ENCODE measurements at places on chromosomes 16 and 17.

- DNase-seq, result no peak
These were observed 2.3 kb downstream of the MAP3K3 start for GRCh38 chr17:63624531-63624880.

GRCh38 chr16:75251280-75252048 is at the start of gene BCAR1:
BCAR1 (minus strand) TSS chr16:75251624; CDS start chr16:75251482, 142 bp downstream.
- DNase-seq, result no peak

GRCh38 chr17:40751065-40751464 is 4.1 kb downstream of the KRT25 start:
- DNase-seq, result no peak

GRCh38 chr17:68759343-68760140 is 158.4 kb upstream of the FAM20A start:
- DNase-seq, result no peak

GRCh38 chr17:17032131-17032692 is 10.0 kb upstream of the MPRIP start:
- DNase-seq, result no peak

DNA sequence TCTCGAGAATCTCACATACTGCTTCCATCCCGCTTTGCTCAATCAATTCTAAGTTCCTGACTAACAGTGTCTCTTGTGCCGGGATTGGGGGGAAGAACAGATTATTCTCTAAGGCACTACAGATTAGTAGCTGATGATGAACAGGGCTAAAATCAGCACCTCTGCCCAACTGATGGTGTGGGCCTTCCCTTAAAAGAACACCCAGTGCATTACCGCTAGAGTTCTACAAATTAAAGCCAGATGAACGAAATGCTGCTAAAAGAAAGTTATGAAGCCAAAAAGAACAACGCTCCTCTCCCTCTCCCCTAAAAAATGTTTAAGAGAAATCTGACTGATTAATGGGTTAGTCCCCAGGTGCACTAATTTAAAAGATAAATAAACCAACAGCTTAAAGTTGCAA is 4.4 kb downstream of the CDC27 start:
- DNase-seq, result no peak

GRCh38 chr16:73199214-73199613 is 151.3 kb upstream of the ZFHX3 start:
- DNase-seq, result no peak

DNA sequence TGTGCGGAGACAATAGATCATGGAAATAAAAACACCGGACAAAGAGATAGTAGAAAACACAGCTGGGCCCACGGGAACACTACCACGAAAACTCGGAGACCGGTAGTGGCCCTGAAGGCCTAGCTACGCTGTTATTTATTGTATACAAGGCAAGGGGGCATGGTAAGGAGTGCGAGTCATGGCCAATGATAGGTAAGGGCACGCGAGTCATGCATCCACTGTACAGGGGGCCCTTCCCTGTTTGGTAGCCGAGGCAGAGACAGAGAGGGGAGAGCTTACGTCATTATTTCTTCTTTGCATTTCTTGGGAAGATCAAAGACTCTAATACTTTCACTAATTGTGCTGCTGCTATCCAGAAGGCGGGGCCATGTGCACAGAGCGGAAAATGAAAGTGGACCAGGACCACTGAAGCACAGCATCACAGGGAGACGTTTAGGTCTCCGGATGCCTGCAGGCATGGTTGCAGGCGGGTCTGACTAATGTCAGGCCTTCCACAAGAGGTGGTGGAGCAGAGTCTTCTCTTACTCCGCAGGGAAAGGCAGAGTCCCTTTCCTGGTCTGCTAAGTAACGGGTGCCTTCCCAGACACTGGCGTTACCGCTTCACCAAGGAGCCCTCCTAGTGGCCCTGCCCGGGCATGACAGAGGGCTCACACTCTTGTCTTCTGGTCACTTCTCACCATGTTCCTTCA is 74.4 kb upstream of the ARL4D start:
- DNase-seq, result no peak

- DNase-seq, result no peak
These were observed 91.0 kb upstream of the CBX4 start for GRCh38 chr17:79930062-79930876.

DNA sequence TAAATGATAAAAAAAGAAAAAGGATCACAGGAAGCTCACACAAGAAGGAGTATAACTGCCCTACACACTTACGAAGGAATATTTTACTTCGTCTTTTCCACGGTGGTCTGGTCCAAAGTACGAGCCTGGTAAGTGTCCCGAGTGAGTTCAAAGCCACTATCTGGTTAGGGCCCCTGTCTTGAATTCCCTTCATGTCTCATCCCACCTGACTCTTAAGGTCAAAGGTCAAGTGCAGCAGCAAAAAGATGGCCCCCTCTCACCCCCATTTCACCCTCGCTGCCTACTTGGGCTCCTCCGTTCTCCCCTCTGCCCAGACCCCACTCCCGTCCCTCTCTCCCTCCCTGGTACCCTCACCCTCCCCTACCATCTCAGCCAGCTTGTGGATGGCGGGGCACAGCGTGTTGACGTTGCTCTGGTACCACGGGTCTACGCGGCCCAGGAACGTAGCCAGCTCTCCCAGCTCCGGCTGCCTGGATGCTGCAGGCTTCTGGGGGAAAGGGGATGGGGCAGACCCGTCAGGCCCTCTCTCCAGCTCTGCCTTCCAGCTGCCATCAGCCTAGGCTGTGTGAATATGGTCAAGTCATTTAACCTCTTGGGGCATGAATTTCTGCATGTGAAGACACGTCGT is 27.8 kb upstream of the MFSD6L start:
- DNase-seq, result no peak

DNA sequence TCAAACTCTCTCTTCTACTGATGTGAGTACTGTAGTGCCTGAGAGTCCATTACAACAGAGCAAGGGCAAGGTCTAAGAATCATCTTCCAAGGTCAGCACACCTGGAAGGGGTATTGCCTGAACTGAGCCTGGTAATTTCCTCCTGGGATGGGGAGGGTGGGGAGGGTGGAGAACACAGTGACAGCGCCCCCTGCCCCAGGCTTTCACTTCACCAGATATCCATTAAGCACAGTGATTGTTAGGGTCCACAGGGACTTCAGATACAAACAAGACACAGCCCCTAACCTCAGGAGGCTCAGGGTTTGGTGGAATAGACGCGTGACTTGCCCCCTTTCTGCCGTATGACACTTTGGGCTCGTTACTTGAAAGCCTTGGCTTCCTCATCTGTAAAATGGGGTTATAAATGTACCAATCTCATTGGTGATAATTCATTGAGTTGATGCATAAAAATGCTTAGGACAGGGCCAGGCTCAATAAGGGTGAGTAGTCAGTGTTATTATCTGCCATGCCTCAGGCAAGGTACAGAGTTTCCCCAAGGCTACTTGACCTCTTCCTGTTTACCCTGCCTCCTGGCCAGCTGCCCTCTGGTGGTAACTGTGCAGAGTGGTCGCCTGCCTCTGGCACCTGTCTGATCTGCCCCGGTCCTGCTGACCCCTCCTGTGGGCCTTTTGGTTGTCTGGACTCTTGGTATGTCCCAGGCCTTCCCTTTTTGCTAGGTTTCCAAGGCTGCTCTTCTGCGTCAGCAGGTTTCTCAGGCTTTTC is 13.1 kb upstream of the BRD7 start:
- DNase-seq, result no peak

GRCh38 chr16:65751622-65752521 is 614.6 kb upstream of the CDH5 start:
- no peak for DNase-seq

DNA sequence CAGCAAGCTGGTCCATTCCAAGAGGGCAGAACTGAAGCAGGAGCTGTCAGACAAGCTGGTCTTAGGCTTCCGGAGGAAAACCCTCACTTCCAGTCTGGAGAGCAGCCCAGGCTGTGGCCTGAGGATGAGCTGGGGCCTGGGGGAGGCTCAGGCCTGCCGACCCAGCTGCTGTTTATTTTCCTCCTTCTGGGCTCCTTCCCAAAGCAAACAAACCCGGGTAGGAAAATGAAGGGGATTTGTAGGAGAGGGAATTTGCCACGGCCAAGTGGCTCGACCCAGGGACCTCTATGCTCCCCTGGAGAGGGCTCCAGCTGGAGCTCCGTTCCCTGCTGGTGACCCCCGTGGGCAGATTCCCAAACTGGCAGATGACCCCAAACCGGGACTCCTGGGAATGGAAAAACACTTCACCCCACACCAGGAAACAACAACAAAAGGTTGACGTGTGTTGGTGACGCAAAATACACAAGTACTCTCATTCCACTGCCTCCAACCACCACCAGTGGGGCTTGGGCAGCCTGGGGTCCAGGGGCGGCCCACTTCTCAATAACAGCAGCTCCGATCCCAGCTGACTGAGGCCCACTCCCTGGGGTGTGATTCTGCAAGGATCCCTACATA is 8.8 kb downstream of the JUP start:
- no peak for DNase-seq

- no peak for DNase-seq
These were observed 654 bp downstream of the DLX3 start for GRCh38 chr17:49994085-49995054.

DNA sequence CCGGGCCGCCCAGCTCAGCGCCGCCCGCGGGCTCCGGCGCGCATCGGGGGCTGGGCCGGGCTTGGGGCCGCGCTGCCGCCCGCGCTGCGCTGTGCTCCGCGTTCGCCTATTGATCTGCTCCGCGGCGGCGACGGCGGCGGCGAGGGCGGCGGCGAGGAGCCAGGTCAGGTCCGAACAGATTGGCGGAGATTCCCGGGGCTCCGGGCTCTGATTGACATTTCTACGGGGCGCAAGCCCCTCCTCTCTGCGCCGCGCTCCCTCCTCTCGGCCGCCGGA is 559 bp downstream of the IRX3 start:
- DNase-seq, result no peak

GRCh38 chr16:1959269-1960039 is at the start of gene NDUFB10:
NDUFB10 (plus strand) TSS chr16:1959538; CDS start chr16:1959625, 87 bp downstream.
- DNase-seq, result peak; percentile 82

DNA sequence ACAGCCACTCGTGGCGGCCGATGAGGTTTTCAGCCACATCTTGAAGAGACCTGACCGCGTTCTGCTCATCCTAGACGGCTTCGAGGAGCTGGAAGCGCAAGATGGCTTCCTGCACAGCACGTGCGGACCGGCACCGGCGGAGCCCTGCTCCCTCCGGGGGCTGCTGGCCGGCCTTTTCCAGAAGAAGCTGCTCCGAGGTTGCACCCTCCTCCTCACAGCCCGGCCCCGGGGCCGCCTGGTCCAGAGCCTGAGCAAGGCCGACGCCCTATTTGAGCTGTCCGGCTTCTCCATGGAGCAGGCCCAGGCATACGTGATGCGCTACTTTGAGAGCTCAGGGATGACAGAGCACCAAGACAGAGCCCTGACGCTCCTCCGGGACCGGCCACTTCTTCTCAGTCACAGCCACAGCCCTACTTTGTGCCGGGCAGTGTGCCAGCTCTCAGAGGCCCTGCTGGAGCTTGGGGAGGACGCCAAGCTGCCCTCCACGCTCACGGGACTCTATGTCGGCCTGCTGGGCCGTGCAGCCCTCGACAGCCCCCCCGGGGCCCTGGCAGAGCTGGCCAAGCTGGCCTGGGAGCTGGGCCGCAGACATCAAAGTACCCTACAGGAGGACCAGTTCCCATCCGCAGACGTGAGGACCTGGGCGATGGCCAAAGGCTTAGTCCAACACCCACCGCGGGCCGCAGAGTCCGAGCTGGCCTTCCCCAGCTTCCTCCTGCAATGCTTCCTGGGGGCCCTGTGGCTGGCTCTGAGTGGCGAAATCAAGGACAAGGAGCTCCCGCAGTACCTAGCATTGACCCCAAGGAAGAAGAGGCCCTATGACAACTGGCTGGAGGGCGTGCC is 30.1 kb downstream of the CIITA start:
- no peak for DNase-seq

DNA sequence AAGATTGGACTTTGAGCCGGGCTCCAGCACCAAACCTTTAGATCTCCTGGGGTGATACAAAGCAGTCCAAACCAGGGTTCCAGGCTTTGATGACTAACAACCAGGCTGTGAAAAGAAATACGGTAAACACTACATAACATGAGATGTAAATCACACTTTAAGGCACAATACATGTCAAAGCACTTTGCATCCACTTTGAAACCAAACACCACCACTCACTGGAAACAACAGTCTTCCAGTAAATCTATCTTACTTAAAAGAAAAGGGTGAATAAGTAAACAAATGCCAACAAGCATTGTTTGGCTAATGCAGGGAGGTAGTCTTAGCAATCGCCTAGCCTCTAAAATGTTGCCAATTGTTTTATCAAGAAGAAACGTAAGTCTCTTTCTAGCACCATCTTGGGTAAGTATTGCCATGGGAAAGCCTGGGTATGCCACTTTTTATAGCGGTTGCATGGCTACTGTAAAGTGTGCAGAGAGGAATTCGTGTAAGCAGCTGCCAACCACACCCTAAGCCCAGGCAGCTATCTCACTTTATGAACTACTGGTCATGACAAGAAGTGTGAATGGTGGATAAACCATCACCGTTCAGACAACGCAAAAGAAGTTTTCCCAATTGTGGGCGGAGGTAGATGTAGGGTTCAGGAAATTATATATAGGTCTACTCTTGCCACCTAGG is 267.4 kb upstream of the PSMD7 start:
- DNase-seq, result no peak

GRCh38 chr17:1087381-1088241 is 90.7 kb downstream of the TIMM22 start:
- DNase-seq, result no peak

GRCh38 chr17:74578979-74579378 is 11.7 kb upstream of the CD300H start:
- no peak for DNase-seq

GRCh38 chr16:64406770-64407181 is 715.1 kb downstream of the CDH11 start:
- DNase-seq, result no peak

GRCh38 chr17:81084680-81085419 is 49.9 kb downstream of the BAIAP2 start:
- no peak for DNase-seq

DNA sequence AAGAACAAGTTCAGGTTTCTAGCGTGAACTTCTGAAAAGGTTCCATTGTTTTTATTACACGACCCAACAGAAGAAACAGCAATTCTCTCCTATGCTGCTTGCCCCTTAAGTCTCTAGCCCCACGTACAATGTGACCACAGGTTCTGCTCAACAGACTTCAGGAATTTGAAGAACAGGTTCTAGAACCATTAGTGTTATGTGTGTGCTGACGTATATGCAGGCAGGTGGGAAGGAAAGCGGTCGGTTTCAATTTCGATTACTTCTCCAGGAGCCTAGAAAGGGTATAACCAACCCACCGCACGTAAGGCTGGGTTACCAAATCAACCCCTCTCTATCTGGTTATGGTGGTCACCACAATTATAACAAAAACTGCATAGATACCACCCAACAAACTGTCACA is 39.4 kb downstream of the XPO6 start:
- no peak for DNase-seq

DNA sequence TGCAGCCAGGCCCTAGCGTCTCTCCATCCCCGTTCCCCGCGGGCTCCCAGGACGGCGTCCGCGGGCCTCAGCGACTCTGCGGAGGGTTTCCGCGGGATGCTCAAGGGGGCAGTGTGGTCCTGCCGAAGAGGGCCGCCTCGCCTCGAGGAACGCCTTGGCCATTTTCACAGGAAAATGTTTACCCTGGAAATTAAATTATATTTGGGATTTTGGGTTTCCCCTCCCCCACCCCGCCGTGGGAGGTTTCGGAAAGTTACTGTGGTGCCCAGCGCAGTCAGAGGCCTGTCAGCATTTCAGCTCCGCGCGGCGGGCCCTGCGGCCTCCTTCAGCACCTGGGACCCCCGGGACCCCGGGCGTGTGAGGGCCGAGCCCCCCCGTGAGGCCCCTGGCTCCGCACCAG is 94.5 kb downstream of the PCTP start:
- no peak for DNase-seq

- no peak for DNase-seq
These were observed 29.7 kb upstream of the NSRP1 start for GRCh38 chr17:30086896-30087295.
